Brain (organoid and tissue), 16 donors: ENCODE measurements at places on chromosomes 2 and 18.
A peak's percentile ranks its signal among the peaks of the same experiment; 100 is the strongest.

- no peak for DNase-seq
These were observed 59.6 kb downstream of the SOS1 start for GRCh38 chr2:39061280-39061679.

DNA sequence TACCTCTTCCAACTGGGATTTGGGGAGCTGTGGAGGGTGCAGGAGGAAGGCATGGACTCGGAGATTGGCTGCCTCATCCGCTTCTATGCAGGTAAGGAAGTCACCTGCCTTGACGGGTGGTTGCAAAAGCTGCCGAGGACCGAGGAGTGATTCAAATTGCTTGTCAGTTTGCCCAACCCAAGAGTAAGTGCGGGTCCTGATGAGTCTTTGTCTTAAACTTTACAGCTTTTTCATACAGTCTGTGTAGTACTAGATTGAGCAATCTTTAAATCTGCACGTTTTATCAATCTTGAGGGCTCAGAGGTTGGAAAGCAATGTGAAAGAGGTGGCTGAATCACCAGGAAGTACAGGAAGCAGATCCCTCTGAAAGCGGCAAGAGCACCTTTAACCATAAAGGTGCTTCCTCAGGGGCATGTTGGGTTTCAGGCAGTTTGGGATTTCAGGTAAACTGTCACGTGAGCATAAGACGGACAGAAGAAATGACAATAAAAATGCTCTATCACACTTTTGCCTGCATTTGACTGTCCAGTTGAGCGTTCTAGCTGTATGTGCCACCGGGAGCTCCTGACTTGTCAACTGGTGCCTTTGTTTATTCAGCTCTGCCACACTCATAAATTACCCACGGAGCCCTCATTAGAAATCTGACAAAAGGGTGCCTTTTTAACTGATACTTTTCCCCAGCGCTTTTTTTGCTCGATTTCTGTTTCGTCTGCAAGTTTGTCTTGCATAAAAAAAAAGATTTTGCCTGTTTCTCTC lies 2.0 kb downstream of the PHLPP1 start:
- peak; percentile 65 for DNase-seq

DNA sequence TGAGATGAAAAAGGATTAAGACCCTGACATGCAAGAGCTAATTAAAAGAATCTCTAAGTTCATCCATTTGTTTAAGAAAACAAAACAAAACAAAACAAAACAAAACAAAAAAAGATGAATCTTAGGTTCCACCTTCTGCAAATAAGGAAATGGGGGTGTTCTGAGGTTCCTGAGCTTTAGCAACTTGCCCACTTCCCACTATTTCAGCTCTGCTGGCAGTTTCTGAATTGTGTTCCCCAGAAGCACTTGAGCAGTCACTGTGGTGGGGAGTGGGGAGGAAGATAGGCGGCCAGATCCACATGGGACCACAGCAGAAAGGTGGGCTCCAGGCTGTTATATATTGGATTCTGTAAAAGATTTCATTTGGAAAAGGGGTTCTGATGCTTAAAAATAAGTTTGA lies 20.3 kb downstream of the INO80C start:
- no peak for DNase-seq

GRCh38 chr2:134097740-134098139 lies 156.1 kb upstream of the MGAT5 start:
- no peak for DNase-seq

- peak; percentile 87 for DNase-seq
These were observed 182.7 kb downstream of the RPIA start for GRCh38 chr2:88874063-88874657.

GRCh38 chr2:24304098-24304497 lies 56.2 kb downstream of the ITSN2 start:
- peak; percentile 13 for DNase-seq
